ENCODE measurements at places on chromosomes 16 and 17.

- DNase-seq, result no peak
These were observed 155.6 kb downstream of the STX8 start for GRCh38 chr17:9419932-9420453.

GRCh38 chr17:27569257-27569722 lies 61.7 kb upstream of the LGALS9 start:
- peak; percentile 64 for DNase-seq

DNA sequence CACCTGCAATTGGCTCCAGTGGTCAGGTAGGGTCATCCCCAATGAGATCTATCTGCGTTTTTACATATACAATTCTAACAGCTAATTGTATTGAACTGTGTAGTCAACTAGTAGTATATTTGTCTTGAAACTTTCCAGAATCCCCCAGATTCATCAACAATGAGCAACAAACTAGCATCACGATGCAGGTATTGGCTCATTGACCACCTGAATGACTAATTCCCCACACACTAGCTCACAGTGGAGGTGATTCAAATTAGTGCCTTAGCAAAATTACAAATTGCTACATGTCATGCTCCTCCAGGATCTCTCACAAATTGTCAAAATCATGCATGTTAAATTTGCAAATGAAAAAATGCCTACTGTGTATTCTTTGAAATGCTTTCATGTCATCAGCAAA lies 62.8 kb upstream of the MPHOSPH6 start:
- no peak for DNase-seq

DNA sequence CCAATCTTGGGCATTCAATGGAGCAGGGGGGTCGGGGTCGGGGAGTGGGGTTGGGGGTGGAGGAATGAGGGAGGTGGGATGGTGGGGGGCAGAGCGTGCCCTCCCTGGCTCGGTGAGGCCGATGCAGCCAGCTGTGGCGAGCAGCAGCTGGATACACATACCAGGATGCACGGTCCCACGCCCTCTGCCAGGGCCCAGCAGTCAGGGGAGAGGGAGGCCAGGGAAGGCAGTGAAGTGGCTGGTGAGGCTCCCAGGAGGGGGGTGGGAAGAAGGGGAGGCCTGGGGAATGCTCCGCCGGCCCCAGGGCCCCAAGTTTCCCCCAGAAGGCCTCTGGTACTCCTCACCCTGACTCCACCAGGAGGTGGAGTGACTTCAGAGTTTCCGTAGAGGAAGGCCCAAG lies 77.6 kb upstream of the LHX1 start:
- DNase-seq, result no peak

GRCh38 chr16:81376880-81377279 lies 62.1 kb downstream of the GAN start:
- no peak for DNase-seq

GRCh38 chr16:54501797-54502196 lies 215.2 kb upstream of the IRX3 start:
- DNase-seq, result no peak

DNA sequence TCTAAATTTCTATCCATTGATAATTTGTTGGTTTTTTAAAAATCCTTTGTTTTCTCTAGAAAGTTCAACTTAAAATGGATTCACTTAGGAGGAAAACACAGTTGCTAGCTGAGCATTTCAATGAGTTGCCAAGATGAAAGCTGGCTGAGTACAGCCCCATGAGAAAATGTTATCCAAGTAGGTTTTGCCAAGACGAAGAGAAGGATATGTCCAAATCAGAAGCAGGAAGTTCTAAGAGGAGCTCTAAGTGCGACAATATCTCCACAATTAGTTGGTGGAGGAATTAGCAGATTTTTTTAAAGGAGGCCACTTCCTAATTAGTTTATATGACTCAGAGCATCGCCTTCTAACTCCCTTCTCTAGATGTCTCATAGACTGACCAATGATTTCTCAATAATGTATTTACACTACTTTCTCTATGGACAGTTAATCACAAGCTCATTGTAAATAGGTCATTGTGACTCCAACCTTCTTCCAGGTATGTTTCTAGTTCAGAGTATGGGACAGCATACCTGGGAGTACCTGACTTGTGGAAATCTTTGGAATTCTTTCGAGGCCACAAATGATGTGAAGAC lies 873.3 kb upstream of the SOX9 start:
- no peak for DNase-seq

DNA sequence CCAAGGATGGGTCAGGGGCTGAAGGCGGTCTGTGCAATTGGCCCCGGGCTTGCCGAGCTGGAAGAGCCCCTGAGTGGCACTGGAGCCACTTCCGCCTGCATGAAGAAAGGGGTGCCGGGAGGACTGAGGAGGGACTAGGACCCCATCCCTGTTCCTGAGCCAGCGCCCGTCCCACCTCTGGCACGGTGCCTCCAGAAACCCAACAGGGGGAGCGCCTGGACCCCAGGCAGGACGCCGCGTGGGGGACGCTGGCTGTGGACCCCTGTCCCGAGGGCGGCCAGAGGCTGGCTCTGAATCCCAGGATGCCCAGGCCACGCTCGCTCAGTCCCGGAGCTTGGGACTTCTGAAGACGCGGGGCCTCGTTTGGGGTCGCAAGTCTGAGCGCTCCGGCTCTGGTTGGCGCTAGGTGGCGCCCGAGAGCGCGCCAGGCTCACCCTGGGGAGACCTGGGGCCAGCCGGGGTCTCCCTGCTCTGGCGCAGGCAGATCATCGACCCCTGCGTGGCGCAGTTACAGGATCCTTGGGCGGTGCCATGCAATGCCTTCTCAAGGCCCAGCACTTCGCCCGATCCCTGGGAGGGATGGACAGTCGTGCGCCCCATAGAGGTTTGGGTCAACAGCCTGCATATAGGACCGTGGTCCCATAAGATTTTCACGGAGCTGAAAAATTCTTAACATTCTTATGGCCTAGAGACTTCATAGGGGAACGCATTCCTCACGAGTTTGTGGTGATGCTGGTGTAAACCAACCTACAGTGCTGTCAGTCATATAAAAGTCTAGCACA lies 58.5 kb upstream of the CREBBP start:
- peak; percentile 52 for DNase-seq

- no peak for DNase-seq
These were observed 68.3 kb downstream of the SNX11 start for GRCh38 chr17:48175692-48176470.

DNA sequence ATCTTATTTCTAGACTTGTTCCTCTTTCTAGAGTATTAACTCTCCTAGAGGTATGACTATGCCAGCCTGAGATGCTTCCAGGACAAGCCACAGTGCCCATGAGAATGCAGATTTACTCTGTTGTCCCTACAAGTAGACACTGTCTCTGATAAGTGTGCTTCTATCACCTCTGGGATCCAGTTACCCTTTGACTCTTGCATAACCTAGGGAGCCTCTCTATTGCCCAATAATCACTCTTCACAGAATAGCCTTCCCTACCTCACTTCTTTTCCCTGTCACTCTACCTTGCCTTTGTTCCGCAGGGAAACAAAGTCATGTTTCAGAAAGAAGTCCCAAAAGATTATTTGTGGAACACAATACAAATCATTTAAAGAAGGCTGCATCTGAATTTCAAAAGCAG lies 1.6 kb upstream of the KRT34 start:
- no peak for DNase-seq

- no peak for DNase-seq
These were observed 1.8 kb upstream of the VPS4A start for GRCh38 chr16:69309316-69309715.

GRCh38 chr17:27423651-27424050 lies 32.6 kb upstream of the KSR1 start:
- DNase-seq, result peak; percentile 33

- DNase-seq, result no peak
These were observed 33.8 kb downstream of the PIPOX start for GRCh38 chr17:29076722-29077121.

DNA sequence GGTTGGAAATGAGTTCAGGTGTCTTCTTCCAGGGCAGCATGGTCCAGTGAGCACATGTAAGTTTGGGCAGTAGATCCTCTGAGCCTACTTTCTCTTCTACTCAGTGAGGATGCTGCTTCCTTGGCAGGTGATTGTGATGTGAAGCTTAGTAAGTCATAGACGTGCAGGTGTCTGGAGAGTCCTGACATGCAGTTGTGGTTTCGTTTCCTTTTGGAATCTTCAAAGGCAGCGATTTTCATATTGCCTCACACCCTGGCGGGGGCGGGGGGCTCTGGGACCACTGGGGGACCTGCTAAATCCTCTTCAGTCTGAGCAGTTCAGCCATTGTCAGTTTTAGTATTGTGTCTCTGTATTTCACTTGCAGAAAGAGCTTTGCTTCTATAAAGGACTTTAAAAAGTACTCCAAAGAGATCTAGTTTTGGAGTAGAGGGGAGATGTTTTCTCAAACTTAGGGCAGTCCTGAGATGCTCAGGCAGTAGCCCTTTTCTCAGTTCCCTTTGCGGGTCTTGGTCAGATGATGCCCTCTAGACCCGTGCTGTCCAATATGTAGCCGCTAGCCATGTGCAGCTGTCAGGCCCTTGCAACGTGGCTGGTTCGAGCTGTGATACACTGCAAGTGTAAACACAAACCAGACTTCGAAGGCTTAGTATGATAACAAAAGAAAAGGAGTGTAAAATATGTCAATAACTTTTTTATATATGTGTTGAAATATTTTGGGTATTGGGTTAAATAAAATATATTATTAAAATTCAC lies 4.0 kb upstream of the CDK5R1 start:
- no peak for DNase-seq

- no peak for DNase-seq
These were observed 37.8 kb downstream of the TMEM235 start for GRCh38 chr17:78268951-78269905.

- DNase-seq, result peak; percentile 51
These were observed 8.3 kb upstream of the RAB5C start for GRCh38 chr17:42163113-42163512.

DNA sequence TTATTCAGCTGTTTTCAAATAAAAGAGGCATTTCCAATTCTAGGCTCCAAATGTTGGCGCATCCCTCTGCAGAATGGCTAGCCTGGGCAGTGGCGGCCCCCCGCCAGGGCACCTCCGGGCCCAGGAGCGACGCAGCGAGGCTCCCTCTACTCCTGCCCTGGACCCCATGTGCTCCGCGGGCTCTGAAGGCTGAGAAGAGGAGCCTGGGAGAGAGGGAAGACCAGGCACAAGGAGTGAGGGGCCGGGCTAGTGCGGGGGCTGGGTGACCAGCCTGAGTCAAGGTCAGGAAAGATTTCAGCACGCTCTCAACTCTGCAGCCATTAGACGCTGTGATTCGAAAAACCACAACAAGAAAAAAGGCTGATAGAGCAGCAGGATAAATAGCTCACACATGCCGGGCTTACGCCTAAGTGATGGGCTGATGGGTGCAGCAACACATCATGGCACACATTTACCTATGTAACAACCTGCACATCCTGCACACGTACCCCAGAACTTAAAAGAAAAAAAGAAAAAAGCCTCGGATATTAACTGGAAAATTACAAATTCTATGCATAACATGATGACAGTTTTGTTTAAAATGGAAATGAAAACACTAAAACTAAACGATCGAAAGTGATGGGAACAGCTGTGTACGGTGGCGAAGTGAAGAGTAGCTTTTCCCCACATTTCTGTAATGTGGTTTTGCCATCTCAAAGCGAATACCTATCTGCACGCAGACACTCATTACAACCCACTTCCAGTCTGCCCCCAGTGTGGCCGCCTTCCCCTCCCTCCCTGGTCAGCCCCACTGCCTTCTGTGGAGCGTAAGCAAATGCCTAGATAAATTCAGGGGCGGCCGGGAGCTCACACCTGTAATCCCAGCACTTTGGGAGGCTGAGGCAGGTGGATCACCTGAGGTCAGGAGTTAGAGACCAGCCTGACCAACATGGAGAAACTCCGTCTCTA lies 44.4 kb downstream of the MAP1LC3B start:
- DNase-seq, result no peak

DNA sequence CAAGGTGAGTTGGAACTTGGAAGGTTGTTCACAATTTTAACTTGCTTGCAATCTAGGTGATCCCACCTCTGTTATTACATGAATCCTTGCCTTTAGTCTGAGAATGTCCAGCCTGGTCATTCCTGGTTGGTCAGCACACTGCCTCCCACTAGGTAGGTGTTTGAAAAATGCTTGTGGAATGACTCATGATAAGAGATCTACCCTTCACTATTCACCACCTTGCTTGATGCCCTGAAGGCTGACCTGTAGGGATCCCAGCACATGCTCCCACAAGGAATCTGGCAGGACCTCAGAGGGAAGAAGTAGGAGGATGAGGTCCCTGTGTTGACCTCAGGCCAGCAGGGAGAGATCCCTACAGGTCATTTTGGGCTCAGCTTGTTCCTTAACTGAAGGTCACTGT lies 30.2 kb upstream of the ABCA3 start:
- no peak for DNase-seq

GRCh38 chr17:33080091-33080490 lies 88.4 kb downstream of the SPACA3 start:
- no peak for DNase-seq

DNA sequence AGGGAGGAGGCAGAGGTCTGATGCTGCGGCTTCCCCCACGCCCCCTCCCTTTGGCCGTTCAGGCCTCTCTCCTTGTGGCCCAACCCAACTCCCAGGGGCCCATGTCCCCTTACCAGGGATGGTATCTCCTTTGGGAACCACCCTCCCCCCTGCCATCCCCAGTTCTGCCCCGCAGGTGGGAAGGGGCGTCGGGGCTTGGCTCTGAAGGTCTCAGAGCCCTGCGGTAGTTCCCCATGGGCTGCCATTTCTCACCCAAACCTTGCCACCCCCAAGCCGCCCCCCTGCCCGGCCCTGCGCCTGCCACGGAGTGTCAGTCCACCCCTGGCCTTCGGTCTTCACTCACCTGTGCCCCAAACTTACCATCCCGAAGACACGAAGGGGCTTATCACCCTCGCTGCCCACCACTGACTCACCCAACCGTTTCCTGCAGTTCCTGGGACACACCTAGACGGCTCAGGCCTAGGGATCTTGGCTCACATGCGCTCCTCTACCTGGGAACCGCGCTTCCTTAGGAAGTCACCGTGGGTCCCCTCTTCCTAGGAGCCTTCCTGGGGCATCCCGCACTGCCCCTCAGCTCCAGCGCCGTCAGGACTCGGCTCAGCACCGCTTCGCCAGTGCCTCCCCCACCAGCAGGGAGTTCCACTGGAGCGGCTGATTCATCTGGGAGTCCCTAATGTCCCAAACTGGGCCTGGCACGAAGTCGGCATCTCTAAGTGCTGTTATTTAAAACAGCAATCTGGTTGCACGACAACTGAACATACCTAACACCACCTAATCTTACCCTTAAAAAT lies 1.1 kb upstream of the DOC2A start:
- no peak for DNase-seq

GRCh38 chr16:74271872-74272271 lies 24.7 kb upstream of the PSMD7 start:
- DNase-seq, result no peak

All from GM12865 (cell line).